ENCODE measurements at places on chromosomes 7 and 10.

GRCh38 chr10:133157662-133158436, 2.2 kb upstream of the KNDC1 start:
- no peak for DNase-seq

DNA sequence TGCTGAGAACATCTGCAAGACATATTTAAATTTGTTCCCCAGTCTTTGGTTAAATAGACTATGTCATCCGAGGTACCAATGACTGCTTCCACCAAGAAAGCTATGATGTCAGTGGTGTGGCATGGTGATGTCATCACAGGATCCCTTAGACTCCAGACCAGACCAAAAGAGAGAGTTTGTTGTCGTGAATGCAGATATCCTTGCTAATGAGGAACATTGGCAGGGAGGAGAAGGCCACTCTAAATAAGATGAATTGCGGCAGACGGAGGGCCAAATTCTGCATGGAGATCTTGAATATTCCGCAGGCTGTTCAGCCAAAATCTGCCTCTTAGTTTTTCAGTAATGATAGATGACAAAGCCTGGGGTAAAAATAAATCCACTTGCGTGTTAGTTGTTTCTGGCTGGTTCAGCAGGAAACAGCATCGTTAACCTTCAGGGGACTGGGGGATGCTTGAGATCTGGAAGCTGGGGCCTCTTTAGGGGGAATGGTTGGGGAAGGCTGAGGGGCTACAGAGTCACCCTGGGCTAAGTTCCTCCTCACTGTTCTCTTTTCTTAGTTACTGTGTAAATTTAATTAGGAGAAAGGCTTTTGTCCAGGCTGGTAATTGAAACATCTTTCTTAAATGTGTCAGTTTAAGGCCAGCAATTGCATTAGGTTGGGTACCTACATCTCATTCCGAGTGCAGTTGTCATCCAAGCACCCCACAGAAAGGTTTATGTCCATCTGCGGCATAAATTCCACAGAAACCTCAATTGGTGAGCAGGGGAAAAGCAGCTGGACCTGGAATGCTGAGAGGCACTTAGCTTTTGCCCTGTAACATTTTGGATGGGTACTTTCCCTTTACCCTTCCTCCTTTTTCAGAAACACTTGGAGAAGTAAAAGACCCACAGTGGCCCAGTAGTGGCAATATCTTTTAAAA, 11.6 kb upstream of the CAMK1D start:
- peak; percentile 8 for DNase-seq

DNA sequence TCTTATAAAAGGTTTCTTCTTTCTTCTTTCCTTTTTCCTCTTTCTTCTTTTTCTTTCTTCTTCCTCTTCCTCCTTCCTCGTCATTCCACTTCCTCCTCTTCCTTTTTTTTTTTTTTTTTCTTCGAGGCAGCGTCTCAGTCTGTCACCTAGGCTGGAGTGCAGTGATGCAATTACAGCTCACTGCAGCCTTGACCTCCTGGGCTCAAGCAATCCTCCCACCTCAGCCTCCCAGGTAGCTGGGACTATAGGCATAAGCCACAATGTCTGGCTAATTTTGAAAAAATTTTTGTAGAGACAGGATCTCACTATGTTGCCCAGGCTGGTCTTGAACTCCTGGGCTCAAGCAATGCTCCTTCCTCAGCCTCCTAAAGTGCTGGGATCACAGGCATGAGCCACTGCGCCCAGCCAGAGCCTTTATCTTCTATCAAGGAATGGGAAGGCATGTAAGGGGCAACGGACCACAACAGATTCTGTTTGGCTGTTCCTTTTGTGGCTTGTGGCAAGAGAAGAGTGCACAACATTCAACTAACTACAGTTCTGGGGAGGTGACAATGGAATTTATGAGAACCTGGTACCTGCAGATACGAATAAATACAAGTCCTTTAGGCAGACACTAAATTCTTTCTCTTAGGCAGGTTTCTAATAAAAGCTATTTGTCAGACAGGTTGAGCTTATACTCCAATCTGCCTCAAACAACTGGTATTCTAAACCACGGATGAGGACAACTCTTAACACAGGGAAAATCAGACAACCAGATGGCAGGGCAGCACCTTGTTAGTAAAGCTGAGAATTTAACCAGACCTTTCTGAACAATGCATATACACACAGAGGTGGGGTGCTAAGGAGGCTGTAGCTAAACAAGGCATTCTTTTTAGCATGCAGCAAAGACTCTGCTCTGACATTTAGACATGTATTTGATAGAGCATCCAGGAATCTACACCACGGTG, 100.3 kb downstream of the DOCK4 start:
- no peak for DNase-seq

DNA sequence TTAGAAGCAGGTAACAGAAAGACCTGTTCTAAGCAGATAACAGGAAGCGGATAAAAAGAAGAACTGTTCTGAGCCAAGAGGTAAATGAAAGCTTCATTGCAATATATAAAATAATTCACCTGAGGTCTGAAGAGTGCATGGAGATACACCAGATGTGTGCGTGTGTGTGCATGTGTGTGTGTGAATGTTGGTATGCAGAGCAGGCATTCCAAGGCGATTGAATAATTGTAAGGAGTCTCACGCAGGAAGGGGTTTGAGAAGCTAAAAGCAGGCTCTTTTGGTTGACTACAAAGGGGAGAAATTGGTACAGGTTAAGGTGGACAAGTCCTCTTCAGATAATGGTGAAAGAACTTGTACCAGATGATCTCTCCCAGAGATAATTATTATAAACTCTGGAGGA, 450.6 kb downstream of the DNAJB9 start:
- no peak for DNase-seq

GRCh38 chr7:136049117-136049516, 72.0 kb upstream of the MTPN start:
- no peak for DNase-seq

DNA sequence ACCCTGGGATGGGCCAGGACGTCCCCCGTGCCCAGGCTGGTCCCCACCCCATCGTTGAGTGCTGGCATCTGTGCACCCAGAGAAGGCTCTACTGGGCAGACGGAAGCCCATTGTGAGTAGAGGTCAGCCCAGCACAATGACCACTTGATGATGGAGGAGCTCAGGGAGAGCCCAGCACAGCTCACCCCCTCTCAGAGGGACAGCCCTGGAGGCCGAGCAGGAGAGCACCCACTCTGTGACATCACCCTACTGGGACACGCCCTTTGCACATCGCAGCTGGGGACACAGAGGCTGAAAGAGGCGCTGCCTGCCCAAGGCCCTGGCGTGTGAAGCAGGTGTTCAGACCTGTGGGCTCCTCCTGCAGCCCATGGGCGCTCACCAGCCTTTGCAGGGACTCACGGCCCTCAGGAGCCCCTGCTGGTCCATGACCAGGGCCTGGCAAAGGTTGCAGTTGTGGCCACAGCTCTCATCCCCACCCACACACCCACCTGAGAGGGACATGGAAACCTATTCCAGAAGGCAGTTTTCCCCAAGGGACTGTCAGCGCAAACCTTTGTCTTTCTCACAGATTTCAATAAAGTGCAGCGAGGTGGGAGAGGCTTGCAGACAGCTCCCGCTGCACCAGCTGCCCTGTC, 67.2 kb upstream of the PPP2R2D start:
- DNase-seq: no peak

DNA sequence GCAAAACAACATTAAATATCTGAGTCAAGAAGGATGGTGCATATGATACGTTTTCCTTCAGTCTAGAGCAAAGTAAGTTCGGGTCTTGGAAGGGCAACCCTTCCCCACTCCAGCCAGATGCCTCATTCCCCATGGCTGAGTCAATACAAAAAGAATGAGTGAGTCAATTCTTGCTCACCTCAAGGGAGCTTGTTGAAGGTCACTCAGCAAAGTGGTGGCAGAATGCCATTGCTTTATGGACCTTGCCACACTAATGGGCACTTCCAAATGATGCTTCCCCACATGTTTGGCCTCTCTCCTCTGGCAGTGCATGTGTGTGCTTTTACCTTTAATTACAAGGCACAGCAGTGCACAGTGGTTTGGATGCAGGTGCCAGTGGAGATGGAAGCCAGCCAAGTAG, 296.5 kb downstream of the SORCS3 start:
- DNase-seq: peak; percentile 67

All from stromal cell of bone marrow (primary cell).